ENCODE measurements at places on chromosomes 13 and 19.

DNA sequence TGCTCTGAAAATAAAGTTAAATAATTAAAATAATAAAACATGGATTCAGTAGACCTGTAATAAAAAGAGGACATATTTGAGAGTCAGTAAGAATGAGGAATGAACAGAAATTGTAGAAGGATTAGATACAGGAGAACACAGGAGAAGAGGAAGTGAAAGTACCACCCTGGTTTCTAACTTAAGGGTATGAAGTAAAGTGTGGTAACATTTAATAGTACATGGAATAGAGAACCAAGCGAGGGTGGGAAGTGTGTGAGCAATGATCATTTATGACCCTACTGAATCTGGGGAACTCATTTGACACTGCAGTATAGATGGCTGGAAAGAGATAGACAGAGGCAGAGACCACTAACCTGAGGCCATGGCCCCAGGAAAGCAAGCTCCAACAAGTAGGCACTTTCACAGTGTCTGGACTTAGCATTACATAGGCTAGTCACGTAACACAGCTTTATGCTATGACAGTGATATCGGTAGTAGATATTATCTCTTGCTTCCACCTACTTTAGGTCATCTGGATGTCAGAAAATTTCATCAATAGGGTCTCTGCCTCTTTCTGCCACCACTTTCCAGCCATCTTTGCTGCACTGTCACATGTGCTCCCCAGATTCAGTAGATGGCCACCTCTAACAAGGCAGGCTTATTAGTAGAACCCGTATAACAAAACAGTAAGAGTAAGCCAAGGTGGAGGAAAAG lies 633.9 kb upstream of the MIR17HG start:
- DNase-seq = no peak

- no peak for DNase-seq
Observed at GRCh38 chr13:60453490-60453889, 56.5 kb downstream of the TDRD3 start.

GRCh38 chr19:3470500-3471128 lies 9.7 kb downstream of the SMIM24 start:
- DNase-seq = no peak

GRCh38 chr19:12140545-12141404 lies 625 bp upstream of the ZNF20 start:
- peak; percentile 87 for DNase-seq

DNA sequence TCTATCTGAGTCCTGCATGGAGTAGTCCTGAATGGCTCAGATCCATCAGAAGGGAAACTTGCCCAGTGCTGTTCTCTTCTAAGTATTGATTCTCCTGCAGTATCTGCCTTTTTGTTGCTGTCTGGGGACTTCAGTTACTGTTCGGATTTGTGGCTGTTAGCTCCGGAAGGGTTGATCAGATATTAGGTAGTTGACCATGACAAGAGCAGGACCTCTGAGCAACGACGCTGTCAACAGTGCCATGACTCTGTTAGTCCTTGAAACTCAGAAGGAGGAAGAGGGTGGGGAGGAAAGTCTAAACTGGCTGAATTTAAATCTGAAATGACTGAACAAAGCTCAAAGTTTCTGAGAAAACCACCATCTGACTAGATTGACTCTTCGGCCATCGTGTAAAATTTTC lies 42.2 kb downstream of the CCNE1 start:
- DNase-seq = no peak

DNA sequence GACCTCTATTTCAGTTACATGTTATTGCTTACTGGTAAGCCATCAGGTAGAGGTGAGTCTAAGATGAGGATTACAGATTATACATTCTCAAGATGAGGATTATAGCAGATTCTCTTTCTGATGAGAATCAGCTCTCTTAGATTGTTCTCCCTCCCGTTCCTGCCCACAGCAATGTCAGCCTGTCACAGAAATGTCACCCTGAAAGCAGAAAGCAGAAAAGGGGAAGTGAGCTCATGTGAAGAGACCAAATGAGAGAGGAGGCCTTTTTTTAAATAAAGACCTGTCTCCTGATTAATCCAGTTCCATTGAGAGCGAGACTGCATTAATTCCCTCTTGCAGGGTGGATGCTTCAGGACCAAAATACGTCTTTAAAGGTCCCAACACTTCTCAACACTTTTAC lies 445.6 kb downstream of the KCTD12 start:
- DNase-seq = no peak

- DNase-seq = no peak
Observed at GRCh38 chr19:46216612-46217011, 12.9 kb upstream of the IGFL1 start.

DNA sequence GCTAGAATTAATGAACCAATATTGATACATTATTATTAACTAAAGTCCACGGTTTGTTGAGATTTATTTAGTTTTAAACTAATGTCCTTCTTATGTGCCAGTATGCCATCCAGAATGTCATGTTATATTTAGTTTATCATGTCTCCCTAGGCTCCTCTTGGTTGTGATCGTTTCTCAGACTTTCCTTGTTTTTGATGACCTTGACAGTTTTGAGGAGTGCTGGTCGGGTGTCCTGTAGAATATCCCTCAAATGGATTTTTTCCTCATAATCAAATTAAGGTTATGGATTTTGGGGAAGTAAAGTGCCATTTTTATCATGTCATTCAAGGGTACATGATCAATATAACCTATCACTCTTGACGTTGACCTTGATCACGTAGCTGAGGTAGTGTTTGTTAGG lies 6.1 kb upstream of the ZNF45 start:
- DNase-seq = no peak

GRCh38 chr13:31227063-31227462 lies 27.3 kb downstream of the B3GLCT start:
- DNase-seq = no peak

DNA sequence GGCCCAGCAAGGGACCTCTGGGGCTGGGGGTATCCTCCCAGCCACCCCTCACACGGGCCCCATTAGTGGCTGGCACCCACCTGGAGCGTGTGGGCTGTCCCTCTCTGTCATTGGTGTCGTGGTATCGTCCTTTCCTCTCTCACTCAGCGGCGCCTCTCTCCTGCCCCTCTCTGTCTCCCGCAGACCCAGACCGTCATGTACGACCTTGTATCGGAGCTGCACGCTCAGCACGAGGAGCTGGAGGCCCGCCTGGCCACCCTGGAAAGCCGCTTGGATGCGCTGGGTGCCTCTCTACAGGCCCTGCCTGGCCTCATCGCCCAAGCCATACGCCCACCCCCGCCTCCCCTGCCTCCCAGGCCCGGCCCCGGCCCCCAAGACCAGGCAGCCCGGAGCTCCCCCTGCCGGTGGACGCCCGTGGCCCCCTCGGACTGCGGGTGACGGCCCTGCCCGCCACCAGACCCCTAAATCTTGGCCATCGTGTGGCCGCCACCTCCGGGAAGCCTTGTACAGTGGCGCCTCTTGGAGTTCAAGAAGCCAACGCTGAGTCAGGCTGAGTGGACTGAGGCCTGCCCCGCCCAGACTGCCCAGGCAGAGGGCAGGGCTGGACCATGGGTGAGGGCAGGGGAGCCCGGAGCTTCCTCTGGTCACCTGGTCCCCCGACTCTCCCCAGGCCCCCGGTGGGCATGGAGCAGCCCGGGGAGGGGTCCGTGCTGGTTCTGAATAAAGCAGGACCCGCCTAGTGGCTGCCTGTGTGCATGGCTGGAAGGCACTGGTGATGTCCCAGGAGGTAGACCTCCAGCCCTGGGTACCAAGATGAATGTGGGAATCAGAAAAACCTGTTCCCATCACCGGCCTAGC lies 9.8 kb upstream of the ARRDC2 start:
- DNase-seq = no peak

- no peak for DNase-seq
Observed at GRCh38 chr13:97387890-97388289, 46.1 kb upstream of the RAP2A start.

DNA sequence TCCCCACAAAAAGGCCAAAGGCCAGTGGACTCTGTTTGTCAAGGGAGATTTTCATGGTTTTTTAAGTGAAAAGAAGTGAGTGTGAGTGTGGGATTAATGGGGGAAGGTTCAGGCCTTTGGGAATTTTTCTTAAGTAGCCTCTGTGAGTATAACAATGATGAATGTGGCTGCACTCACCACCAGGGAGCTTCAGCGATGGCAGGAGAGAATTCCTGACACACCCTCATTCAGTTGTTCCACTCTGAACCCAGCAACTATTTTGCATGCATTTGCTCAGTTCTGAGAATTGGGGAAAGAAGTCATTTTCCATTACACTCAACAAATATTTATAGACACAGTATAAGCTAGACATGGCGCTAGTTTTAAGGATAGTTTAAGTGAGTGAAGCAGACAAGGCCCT lies 117.9 kb downstream of the CCNA1 start:
- no peak for DNase-seq

- DNase-seq = peak; percentile 31
Observed at GRCh38 chr19:46944918-46945628, 74.6 kb upstream of the NPAS1 start.

DNA sequence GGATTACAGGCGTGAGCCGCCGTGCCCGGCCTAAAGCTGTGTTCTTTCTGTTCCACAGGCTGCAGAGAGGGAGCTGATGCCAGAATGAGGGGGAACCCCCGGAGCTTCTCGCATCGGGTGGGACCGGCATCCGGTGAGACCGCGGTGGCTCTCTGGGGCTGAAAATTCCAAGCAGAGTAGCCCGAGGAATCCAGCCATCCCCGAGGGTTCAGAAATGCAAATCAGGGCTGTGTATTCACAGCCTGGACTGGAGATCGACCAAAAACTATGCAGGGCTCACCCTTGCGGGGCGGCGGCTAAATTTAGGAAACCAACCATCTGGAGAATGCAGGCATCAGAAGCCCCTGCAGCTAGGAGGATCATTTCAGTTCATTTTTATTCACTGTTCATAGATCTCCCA lies 99.2 kb downstream of the GNG7 start:
- no peak for DNase-seq

DNA sequence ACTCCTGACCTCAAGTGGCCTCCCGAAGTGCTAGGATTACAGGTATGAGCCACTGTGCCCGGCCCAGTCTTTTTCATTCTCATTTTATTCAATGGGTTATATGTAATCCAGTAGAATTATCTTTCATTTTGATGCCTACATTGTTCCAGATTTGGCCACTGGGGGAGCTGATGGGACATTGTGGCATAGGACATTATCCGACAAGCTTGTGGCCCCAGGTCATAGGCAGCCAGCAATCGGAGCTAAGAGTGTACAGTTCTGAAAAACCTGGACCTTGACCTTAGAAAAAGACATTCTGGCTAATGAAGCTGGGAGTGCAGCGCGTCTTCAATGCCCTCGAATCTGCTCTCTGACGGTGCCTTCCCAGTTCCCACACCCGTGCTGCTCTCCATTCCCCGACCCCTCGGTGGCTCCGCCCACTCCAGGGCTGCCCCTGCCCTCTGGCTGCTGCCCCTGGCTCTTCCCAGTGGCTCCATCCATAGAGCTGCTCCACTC lies 108.7 kb downstream of the TEX29 start:
- DNase-seq = no peak

DNA sequence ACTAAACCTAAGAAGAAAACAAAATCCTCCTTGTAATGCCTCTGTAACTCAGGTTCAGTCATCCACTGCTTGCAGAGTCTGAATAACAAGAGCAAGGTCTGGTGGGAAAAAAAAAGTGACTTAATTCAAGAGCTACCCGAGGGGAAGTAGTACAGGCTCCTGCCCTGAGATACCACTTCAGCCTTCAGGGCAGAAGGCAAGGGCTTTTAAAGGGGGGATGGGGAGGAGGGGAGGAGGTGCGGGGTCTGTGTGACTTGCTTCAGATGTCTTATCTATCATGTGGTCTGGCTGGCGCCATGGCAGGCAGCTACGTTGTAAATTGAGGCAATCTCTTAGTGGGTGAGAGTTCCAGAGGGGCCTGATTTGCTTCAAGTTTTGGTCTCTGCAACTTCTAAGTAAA lies 66.7 kb downstream of the LRRC63 start:
- DNase-seq = no peak

GRCh38 chr13:97239943-97240787 lies 18.0 kb downstream of the MBNL2 start:
- no peak for DNase-seq

DNA sequence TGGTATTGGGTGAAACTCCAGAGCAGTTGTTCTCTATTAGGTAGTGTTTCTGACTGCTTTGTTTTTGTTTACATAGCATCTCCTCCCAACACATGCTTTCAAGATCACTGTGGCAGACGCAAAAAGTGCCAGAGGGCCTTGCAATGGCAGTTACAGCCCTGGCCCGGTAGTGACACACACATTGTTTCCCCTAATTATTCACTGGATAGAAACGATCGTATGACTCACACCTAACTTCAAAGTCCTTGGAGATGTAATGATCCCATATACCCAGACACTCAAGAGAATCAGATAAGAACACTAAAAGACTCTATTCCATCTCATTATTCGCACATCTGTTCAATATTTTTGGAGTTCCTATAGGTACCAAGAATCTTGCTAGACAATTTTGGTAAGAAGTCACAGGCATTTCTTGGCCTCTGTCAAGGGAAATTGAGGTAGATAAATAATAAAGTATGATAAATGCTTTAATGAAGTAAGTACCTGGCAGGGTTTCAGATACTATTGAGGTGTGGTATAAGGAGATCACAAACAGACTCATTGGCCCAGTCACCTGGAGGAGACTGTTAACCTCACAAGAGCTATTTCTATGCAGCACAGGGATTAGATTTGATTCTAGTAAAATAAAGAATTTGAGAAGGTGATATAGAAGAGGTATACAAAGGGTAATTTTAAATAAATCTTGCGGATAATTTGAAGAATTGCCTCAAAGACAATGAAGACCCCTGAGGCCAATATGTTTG lies 485.3 kb downstream of the SLITRK6 start:
- DNase-seq = no peak

GRCh38 chr13:94520001-94520400 lies 40.5 kb upstream of the DCT start:
- no peak for DNase-seq

- no peak for DNase-seq
Observed at GRCh38 chr19:19214892-19215291, 3.1 kb downstream of the NCAN start.

- DNase-seq = no peak
Observed at GRCh38 chr13:33633701-33634545, 184.0 kb upstream of the RFC3 start.

DNA sequence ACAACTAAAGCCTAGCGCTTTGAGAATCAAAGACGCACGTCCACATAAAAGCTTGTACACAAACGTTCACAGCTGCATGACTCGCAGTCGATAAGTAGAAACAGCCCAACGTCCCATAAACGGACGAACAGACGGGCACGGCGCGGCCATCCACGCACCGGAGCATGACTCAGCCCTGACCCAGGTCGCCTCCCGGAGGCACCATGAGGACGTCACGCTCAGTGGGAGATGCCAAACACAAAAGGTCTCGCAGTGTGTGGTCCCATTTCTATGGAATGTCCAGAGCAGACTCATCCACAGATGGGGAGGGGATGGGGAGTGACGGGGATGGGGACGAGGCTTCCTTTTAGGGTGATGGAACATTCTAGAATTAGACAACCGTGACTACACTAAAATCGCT lies 9.4 kb downstream of the POLRMT start:
- DNase-seq = no peak

Measured in lower leg skin (tissue), 4 donors.